ENCODE measurements at places on chromosomes 5 and 9.

GRCh38 chr5:135505973-135506372 is 29.8 kb downstream of the NEUROG1 start:
- DNase-seq, result no peak

- no peak for DNase-seq
Measured at GRCh38 chr5:159135896-159136531, 36.3 kb upstream of the EBF1 start.

GRCh38 chr5:54384356-54384933 is 71.1 kb upstream of the HSPB3 start:
- no peak for DNase-seq

DNA sequence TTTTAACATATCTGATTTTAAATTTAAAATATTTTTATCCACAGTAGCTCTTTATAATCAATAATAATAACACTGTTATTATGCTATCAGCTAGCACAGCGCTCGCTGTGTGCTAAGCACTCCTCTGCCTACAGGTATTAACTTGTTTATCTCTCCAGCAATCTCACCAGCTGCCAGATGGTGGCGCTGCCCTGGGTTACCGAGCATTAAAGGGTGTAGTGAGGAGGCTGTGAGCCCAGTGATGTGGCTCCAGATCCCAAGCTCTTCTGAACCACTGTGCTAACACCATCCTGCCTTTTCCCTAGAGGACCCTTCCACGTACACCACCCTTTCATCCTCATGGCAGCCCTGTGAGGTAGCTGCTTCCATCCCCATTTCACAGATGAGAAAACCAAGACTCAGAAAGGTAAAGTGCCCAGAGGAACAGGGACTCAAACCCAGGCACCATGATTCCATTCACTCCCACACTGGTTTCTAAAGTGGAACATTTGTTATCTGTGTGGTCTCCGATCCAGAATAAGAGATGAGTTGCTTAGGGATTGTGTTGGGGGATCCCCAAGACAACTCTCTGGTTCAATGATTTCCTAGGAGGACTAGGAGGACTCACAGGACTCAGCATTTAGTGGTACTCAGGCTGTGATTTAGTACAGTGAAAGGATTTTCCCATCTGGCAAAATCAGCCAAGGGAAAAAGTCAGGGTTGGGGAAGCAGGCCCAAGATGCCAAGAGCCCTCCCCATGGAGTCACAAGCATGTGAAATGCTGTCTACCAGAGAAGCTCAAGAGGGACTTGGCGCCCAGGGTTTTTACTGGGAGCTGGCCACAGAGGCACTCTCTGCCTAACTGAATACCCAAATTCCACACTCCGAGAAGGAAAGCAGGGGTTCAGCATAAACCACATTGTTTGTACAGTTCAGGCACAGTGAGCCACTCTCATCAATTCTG is 7.0 kb downstream of the IGFBPL1 start:
- no peak for DNase-seq

DNA sequence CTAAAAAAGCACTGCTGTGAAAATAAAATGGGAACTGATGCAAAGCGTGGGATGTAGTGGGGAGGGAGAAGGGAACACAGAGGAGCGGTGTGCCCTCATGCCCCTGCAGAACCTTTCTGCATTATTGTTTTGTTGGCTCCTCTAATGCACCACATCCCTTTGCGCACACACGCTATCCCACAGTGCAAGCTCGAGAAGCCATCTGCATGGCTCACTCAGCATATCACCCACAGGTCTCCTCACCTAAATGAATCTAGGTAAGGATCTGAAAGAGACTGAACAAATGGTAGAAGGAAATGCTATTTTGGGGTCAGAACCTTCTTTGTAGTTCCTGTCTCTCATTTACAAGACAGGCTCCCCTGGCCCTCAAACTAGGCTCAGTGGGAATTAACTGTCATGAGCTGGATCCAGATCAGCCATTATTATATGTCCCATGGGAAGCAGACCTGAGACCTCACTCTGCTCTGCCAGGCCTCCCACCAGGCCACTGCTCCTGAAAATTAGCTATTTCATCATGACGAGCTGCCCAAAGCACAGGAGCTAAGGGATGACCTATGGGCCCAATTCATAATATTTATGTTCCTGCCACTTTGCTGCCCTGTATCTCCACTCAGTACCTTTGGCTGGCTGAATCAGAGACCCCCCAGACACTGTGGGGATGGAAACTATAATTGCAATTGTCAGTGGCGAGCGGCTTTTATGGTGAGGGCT is 169.4 kb downstream of the SPOCK1 start:
- DNase-seq, result no peak

GRCh38 chr5:112642885-112643284 is 94.8 kb upstream of the APC start:
- DNase-seq, result no peak
